Femur (tissue), 1 donor: ENCODE measurements at places on chromosomes 2 and 18.

GRCh38 chr2:240425236-240425615 lies 10.2 kb upstream of the GPC1 start:
- no peak for DNase-seq

- DNase-seq = no peak
Observed at GRCh38 chr2:233803994-233804393, 25.9 kb downstream of the MROH2A start.

DNA sequence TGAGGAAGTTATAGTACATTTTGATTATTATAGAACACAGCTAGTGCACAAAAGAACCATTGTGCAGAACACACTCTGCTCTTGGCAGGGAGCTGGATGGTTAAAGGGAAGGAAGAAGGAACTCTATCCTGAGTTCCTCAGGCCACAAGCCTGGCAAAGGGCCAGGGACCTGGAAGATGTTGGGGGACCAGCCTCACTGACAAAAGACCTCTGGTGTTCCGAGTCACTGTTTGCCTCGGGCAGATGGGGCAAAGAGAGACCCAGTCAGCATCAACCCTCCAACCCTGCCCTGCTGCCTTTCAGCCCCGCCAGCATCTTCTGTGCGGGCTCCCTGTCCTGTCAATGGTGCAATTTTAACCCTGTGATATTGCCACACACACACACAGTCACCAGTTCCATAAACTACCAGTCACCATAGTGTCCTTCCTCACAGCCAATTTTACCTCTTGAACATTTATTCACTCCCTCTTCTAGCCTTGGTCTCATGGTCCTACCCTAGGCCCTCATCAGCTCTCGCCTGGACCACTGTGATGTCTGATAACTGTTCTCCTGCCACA lies 21.9 kb downstream of the NEMP2 start:
- DNase-seq = no peak

DNA sequence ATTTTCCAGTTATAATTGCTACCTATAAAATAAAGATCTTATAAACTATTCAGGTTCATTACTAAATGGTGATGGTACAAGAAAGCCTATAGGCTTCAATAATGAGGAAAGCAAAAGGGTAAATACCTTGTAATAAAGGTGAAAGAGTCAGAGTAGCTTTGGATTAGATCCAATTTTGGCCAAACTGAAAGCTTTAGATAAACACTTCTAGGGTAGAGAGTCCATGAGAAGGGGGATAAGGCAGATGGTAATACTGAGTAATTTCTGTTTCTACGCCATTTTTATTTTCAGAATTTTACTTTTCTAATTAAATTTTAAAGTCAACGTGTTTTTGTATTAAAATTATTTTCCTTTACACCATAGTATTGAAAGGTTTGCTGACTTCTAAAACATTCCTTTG lies 9.4 kb downstream of the CASP8 start:
- no peak for DNase-seq

- peak; percentile 82 for DNase-seq
Observed at GRCh38 chr18:79380816-79381806, 14.6 kb upstream of the NFATC1 start.
